ENCODE measurements at places on chromosomes 13 and 19. TPM values are rescaled to one million over a fixed set of nuclear protein-coding genes. Genes with fewer than 3 reads are reported as not detected.

CRB3 gene
- total RNA-seq, result 78.8 TPM

SIGLECL1 gene
- total RNA-seq, result not detected

FSD1 gene
- total RNA-seq, result 0.55 TPM

SIAH3 gene
- 0.10 TPM for total RNA-seq

IGFL1 gene
- not detected for total RNA-seq

OSCAR gene
- total RNA-seq, result 57.1 TPM

ATP8A2 gene
- 1.1 TPM for total RNA-seq

FUT3 gene
- 25.2 TPM for total RNA-seq

All from left lung (tissue), 14 donors.